Dermis microvascular lymphatic vessel endothelial cell (primary cell): ENCODE measurements at places on chromosomes 7 and 10.

- DNase-seq, result no peak
These were observed 104.6 kb downstream of the KAT6B start for GRCh38 chr10:74930965-74931364.

- no peak for DNase-seq
These were observed 23.7 kb upstream of the PFKFB3 start for GRCh38 chr10:6179078-6179477.

- DNase-seq, result no peak
These were observed 410.0 kb downstream of the TCERG1L start for GRCh38 chr10:130901311-130902165.

DNA sequence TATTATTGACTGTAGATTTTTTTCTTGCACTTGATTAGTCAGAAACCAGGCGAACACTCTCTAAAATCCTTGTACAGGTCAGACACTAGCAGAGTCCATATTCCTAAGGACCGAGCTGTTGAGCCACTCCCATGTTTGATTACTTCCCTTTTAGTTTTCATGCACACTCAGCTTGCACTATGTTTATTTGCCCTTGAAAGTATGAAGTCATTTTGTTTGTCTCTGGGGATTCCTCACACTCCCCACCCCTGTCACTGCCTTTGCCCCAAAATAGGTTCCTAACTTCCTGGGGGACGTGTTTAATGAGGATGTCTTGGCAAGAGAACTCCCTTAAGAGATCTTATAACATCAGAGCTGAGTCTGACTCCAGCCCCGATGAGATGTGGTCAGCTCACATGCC is 182.1 kb downstream of the EVX1 start:
- DNase-seq, result no peak

- peak; percentile 40 for DNase-seq
These were observed 31.1 kb upstream of the RHEB start for GRCh38 chr7:151550656-151551286.

- DNase-seq, result no peak
These were observed 16.3 kb downstream of the EZH2 start for GRCh38 chr7:148867596-148868377.

GRCh38 chr7:52685333-52685732 is 350.1 kb upstream of the POM121L12 start:
- DNase-seq, result no peak

GRCh38 chr10:95214369-95214768 is 20.3 kb downstream of the ACSM6 start:
- no peak for DNase-seq

GRCh38 chr7:124752310-124752709 is 13.3 kb downstream of the GPR37 start:
- DNase-seq, result no peak

- DNase-seq, result no peak
These were observed 12.6 kb downstream of the NUDT1 start for GRCh38 chr7:2254429-2255144.

DNA sequence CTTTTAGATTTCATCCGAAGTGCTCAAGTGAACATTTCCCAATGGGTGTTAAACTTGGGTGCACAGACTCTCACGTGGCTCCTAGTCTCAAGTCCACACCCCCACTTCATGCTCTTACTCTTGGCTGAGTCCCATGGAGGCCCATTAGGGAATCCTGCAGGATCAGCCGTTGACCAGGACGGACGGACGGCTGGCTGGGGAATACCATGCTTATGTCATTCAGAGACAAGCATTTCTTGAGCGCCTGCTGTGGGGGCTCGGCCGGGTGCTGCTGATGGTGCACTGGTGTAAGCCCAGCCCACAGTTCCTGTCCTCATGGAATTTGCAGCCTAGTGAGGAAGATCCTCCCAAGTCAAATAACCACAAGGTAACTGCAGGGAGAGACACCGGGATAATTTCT is 44.7 kb downstream of the PITRM1 start:
- DNase-seq, result no peak

GRCh38 chr10:119634219-119634544 is 17.0 kb upstream of the BAG3 start:
- no peak for DNase-seq

DNA sequence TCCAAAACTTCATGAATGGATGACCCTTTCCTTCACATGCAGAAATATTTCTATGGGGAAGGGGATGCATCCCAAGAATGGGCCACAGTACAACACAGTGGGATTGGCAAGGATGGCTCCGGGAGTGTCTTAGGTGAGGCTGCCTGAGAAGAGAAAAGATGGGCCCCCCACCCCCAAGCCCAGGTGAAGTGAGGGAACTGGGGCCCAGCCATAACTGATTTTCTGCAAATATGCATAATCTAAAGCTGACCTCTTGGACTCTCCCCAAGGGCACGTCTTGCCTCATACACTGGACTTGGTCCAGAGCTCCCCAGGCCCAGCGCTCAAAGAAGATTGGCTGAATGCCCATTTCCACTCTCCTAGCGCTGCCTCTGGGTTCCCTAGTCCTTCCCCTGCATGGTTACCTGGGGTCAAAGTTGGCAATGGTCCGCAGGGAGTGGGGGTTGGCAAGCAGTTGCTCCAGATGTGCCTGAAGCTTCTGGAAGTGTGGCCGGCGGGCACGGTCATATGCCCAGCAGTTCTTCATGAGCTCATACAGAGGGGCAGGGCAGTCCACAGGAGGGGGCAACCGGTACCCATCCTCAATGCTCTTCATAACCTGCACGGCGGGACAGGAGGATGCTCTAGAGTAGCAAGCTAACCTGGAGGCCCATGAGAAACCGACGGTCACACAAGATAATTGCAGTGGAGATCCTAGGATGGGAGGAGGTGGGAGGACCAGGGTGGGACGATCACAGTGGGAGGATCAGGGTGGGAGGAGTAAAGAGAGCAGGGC is 12.3 kb downstream of the ZYX start:
- DNase-seq, result no peak

DNA sequence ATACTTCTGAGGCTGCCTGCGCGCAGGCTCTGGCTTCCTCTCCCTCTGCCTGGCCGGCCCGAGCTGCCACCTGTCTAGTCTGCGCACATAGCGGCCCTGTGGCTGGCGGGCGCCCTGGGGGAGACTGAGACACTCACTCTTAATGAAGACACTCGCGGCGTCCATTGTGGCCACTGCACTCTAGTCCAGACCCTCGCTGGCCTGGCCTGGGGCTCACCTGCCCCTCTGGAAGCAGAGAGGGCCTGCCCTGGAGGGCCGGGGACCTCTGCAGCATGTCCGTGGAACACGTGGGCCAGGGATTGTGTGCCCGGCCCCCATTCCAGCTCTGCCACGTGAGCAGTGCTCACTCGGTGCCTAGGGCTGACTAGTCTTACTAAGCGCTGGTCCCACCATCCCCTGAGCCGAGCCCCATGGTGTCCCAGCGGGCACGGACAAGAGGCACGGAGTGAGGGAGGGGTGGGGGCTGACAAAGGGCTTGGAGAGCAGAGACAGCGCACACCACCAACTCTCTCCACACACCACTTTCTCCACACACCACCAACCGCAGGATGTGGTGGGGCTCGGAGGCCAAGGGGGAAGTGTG is 149.3 kb downstream of the ELFN1 start:
- DNase-seq, result no peak

DNA sequence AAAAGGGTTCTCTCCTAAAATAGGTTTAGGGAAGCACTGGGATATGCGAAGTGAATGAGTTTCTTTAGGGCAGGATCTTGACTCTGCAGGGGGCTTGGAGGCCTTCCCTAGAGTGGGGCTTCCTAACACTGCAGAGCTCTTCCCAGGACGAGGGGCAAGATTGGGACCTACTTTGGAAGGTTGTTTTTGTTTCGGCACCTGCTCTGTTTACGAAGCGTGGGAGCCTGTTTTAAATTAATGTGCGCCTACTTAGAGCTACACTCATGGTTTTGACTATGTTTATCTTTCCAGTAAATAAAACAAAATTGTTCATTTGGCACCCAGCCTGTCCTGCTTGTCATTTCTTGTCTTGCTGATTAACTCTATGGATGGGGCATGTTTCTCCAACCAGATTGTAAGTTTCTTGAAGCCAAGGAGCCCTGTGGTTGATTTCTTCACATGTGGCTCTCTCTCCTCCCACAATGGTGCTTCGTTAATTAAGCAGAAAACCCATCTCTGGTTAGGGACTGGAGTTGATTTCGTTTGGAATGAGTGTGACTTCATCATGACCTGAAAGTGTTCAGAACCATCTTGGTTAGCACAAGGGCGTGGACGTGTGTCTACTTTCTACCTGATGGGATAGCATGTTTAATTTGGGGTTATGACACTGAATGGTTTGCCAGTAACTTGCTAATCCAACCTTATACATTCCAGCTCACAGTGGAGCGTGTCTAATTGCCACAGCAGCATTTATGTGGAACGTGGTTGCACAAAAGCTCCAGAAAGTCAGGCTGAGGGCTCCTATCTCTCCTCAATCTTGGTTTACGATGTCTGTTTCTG is 98.1 kb downstream of the TCF7L2 start:
- DNase-seq, result no peak

- DNase-seq, result peak; percentile 24
These were observed 210.7 kb upstream of the MDFIC start for GRCh38 chr7:114711241-114711640.

DNA sequence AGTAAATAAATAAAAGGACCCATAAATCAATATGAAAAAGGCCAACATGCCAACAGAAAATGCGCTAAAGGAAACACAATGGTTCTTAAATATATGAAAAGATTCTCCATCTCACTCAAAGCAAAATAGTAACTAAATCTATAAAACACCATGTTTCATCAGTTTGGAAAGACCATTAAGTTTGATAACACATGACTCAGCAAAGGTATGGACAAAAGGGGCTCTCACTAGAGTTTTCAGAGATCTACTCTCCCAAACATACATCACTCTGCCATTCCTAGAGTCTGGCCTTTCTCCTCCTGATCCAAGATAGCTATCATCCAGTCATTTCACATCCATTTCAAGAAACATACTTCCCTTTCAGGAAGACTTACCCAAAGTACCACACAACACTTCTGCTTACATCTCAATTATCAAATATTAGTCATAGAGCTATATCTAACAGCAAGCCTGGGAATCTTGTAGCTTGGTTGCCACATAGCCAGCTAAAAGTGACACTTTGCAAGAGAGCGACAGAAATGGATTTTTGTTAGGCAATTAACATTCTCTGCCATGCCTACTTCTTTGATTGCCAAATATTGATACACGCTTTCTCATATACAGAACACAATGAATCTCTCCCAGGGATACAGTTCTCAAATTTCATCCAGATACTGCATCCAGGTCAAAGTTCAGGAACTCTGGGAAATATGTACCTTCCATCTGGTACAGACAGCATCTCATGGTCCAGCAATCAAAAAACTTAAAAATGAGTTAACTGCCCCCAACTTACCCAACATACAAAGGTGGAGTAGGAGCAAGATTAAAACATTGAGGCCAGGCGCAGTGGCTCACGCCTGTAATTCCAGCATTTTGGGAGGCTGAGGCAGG is 28.8 kb downstream of the TOMM7 start:
- DNase-seq, result no peak

DNA sequence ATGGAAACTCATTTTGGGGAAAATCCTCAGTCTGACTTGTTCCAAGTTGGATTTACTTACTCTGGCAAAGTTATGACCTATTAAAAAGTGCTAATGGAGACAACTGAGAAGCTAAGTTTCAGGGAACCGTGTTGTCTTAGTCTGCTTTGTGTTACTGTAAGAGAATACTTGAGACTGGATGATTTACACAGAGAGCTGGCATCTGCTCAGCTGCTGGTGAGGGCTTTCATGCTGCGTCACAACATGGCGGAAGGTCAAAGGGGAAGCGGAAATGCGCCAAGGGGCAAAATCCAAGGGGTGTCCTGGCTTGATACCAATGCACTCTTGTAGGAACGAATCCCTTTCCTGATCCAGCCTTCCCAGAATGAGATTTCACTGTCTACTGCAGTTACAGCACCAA is 46.4 kb downstream of the MTURN start:
- no peak for DNase-seq

DNA sequence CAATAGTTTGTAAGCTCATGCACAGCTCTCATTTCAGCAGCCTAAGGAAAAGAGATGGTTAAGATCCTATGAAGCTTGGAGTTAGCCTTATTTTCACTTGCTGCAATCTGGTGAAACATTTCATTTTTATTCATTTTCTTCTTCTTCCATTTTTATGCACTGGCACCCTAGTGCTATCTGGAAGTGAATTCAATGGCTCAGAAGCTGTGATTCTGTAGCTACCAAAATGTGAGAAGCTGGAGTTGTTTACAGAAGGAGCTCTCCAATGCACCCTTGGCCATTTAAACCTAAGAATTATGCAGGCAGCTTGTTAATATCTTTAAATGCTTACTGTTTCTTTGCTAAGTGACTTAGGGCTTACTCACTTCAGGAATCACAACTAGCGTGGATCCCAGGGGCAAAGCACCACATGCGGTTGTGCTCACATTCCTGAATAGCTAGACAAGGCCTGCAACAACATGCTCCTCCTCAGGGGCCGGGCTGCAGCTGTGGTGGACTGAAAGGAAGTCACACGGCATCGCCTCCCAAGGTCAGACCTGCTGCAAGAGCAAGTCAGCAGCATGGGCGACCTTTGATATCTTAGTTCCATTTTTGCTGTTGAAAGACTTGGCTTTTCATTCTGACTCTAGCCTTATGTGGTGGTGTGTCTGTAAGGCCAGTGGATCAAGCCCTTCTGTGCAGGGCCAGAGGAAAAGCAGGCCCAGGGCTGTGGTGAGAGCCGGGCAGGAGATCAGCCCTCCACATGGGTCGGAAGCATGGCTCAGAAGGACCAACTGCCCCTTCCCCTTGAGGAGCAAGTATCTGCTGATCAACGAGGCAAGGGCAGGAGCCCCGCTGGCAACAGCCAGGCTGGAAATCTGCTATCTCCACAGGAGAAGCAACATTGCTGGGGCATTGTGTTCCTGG is 91.9 kb upstream of the MBL2 start:
- DNase-seq, result no peak

GRCh38 chr10:29479081-29479925 is 155.5 kb downstream of the SVIL start:
- DNase-seq, result no peak

DNA sequence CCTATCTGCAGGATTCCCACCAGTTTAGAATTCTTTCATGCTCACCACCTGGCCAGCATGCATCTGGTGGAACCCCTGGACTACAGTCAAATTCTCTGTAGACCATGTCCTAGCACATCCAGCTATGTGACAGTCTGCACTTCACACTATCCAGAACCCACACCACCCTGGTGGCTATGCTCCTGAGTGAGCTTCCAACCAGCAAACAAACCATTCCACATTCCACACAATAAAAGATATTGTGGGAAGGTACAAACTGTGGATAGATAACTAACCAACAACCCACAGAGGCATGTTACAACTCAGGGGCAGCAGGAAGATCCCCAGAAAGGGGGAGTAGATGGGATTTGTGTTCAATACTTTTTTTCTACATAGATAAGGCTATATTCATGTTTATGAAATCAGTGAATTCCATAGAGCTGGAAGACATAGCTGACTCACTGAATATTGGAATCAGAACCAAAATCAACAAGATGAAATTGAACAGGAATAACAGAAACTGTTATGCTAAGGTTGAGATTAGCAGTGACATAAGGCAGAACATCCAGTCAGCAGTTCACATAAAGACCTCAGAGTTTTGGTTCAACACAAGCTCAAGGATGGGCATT is 72.5 kb downstream of the LRRC17 start:
- no peak for DNase-seq
